T-cell (primary cell): ENCODE measurements at places on chromosomes 12 and 14.

- DNase-seq: no peak
These were observed 846 bp downstream of the BRMS1L start for GRCh38 chr14:35826952-35827416.

DNA sequence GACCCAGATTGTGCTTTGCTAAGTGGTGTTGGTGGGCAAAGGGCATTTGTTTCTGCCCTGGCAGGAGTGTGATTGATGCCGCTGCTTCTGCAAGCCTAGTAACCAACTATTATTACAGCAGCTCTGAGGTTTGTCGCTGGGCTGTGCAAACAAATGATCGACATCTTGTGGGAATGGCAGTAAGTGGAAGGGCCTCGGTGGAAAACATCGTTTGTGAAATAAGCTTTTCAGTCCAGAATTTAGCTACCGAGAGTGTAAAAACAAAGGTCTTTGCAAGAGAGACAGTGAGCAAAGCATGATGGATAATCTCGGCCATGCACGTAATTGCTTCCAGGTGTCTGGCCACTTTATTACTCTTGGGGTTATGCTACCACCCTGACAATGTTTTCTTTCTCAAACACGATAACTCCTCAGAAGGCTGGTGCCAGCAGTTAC, 397.7 kb upstream of the PRICKLE1 start:
- no peak for DNase-seq

DNA sequence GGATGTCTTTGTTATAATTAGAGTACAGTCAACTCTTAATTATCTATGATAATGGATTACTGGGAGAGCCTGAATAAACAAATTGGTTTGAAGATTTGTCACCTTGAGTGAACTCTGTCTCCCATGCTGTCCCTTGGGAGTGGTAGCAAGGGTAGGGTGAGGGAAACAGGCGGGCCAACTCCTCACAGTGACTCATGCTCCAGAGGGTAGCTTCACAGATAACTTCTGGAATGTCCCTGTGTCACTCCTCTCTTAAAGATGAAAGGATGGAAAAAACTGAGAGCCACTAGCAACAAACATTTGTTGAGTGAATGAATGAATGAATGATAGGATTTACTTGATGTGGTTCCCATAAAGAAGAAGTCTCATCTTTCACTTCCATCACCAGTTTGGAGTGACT, 53.5 kb downstream of the RASSF9 start:
- no peak for DNase-seq

GRCh38 chr14:20632831-20633691, 8.4 kb downstream of the OR6S1 start:
- peak; percentile 61 for DNase-seq

- DNase-seq: no peak
These were observed 812.8 kb downstream of the C12orf50 start for GRCh38 chr12:87216436-87216835.

DNA sequence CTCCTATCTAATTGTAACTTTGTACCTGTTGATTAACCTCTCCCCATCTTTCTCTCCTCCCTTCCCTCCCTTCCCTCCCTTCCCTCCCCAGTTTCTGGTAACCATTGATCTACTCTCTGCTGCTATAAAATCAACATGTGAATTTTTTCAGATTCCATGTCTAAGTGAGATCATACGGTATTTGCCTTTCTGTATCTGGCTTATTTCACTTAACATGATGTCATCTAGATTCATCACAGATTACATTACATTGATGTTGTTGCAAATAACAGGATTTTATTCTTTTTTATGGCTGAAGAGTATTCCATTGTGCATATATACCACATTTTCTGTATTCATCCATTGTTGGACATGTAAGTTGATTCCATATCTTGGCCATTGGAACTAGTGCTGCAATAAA, 68.0 kb upstream of the FBXO33 start:
- no peak for DNase-seq

- DNase-seq: no peak
These were observed 79.9 kb downstream of the DAD1 start for GRCh38 chr14:22509036-22509709.

DNA sequence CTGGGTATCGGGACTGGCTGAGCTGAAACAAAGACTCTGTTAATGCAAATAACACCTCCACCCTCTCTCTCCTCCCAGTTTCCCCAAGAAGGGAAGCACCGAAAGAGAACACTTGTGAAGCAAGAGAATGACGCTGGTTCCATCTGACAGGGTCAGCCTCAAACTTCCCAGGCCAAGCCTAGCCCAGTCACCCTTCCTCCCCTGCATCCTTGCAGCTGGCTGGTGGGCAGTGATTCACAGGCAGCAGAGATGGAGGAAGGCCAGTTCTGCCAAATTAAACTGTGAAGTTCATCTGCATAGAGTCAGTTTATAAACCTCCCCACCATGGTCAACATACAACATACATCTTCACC, 2.8 kb downstream of the LRRC74A start:
- DNase-seq: no peak

- DNase-seq: no peak
These were observed 92.5 kb downstream of the TMCC3 start for GRCh38 chr12:94557746-94558295.

GRCh38 chr12:56522411-56523193, 982 bp downstream of the RBMS2 start:
- DNase-seq: peak; percentile 13

DNA sequence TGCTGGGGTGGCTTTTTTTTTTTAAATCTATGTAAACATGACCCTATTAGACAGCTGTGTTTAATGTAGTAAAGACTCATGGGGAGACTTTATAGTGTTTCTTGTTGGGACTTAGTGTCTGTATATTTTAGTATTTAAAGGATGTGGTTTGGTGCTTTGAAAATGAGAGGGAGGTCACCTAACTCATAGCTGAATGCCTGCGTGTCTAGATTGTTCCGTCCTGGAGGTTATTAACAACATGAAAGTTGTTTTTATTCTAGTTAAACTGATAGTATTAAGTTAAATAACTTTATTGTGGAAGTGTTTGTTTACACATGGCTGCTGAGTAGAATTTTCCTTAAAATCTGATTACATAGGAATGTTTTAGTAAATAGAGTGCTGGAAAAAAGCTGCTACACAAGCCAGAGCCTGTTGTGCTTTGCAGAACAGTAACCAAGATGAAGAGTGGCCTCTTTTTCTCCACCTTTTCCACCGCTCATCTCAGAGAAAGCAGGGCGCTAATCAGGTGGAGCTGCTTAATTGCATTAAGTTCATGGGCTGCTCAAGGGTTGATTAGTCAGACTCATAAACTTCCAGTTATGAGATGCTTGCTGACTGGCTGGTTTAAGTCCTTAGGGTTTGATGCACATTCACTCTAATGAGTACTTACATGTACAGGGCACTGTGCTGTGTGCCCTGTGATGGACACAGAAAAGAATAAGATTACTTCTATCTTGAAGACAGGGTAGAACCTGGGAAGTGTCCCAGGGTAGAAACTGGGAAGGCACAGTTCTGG, 62.7 kb downstream of the FBXO34 start:
- no peak for DNase-seq

DNA sequence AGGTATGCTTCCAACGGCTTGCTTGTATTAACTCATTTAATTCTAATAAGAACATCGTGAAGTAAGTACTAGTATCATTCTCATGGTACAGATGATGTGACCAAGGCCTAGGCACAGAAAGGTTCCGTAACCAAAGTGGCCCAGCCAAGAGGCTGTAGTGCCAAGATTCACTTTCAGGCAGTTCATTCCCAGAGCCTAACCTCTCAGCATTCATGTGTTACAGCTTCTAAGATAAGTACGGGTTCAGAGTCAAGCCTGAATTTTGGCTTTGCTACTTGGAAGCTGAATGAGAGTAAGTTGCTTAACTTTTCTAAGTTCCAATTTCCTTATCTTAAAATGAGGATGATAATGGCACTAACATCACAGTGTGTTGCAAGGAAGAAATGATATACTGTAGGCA, 379.9 kb downstream of the AEBP2 start:
- no peak for DNase-seq

GRCh38 chr12:21828136-21828775, 53.8 kb upstream of the KCNJ8 start:
- no peak for DNase-seq

- DNase-seq: no peak
These were observed 114.4 kb downstream of the CACNA1C start for GRCh38 chr12:2167231-2167630.

DNA sequence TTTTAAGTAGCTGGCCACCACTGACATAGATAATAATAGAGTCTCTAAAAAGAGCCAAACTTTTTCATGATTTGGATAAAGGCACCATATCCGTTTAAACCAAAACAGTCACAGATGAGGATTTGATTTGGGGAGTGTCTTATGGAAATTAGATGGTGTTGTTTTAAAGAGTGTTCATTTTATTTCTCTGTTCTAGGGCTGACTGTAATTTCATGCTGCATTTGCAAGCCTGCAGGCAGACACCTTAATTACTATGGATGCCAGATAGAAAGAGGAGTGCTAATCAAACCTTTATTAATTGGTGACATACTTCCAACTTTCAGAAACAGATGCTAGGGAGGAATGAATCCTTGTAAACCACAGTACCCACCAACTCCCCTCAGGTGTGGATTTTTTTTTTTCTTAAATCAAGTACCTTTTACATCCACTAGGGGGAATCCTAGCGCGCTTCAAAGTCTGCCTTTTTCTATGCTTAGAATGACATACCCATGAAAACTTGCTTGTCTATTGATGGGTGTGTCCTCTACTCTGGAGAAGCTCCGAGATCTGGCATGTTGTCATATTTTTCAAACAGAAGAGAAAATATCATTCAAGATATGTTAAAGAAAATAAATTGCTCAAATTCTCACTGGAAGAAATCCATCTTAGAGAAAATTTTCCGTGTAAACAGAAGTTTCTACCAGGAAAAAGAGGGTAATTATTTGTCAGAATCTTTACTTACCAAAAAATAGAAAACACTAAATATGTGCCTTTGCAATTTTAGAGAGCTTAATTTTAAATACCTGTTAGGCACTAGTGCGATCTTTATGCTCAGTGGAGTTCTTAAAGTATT, 14.2 kb upstream of the PLXNC1 start:
- DNase-seq: peak; percentile 76

DNA sequence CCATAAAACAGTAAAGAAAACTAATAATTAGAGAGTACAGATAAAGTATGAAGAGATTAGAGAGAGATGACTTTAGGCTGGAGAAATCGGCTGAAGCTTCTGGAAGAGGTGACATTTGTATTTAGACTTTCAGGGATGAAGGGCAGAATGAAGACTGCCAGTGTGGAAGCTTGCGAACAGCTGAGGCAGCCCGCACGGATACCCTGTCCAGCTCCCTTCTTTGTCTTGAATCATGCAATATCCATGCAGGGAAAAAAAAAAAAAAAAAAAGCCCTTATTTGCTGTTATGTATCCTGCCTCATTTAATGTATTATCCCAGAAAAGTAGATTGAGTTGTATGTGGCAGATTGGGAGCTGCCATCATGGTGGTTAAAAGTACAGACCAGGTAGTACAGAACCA, 331.8 kb downstream of the ZFP36L1 start:
- no peak for DNase-seq

DNA sequence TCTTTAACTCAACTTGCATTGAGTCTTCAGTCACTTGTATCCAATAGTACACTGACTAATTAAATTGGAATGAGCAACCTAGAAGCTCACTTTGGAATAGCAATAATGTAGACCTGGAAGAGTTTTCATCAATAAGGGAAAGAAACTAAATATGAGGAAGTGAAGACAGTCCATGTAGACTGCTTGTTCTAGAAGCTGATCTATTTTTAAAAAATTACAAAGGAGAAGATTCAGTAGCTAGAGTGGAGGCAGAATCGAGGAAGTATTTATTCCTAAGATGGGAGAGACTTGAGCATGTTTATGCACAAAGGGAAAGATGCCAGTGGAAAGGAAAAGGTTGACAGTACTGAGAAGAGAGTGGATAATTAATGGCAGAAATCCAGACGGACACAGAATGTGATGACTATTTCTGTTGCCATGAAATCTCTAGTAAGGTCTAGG, 156.3 kb upstream of the PDE3A start:
- no peak for DNase-seq

- no peak for DNase-seq
These were observed 27.1 kb upstream of the RPLP0 start for GRCh38 chr12:120228041-120228290.

GRCh38 chr12:6867413-6868210, at the start of gene TPI1:
TPI1 (plus strand) TSS chr12:6867531; CDS start chr12:6867567, 36 bp downstream.
- peak; percentile 48 for DNase-seq

DNA sequence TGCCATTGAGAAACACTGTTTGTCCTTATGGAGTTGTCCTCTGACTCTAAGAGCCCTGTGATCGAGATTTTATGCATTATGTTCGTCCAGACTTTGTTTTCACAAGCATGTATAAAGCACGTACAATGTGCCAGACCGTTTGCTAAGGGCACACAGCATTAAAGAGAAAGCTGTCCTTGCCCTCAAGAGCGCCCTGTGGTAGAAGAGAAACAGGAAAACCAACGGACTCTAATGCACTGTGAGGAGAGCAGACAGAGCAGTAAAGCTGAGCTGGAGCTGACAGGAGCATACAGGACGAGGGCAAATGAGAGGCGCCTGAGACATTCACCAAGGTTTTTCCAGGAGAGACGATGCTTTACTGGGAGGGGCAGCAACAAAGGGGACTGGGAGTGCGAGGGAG, 66.2 kb upstream of the OVCH1 start:
- DNase-seq: no peak

GRCh38 chr14:70107309-70107708, 81.4 kb downstream of the SLC8A3 start:
- no peak for DNase-seq
